ENCODE measurements at places on chromosomes 7 and 10.

GRCh38 chr7:115368998-115369397 lies 447.1 kb downstream of the MDFIC start:
- no peak for DNase-seq

DNA sequence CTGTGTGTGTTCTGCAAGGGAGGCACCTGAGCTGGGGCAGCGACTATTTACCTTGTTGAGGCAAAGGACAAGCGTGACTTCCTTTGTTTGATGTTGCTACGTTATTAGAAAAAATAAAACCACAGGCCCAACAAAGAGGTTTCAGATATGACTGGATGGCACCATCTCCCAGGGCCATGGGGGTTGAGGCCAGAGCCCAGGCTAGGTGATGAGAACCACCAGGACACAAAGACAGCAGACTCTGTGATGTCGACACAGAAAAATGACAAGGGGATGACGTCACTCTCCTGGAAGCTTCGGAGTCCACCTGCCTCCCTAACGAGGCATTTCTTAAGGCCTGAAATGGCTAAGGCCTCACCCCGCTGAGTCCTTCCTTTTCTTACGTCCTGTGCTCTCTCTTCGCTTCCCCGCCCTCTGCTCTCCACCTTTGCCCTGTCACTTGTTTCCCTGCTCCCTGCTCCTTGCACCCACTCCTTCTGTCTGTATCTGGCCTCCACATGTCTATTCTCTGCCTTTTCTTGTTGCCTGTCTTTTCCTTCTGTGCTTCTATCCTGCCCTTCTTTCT lies 83.0 kb upstream of the ADRB1 start:
- DNase-seq: no peak

GRCh38 chr7:150734254-150734653 lies 3.0 kb upstream of the GIMAP5 start:
- DNase-seq: no peak

DNA sequence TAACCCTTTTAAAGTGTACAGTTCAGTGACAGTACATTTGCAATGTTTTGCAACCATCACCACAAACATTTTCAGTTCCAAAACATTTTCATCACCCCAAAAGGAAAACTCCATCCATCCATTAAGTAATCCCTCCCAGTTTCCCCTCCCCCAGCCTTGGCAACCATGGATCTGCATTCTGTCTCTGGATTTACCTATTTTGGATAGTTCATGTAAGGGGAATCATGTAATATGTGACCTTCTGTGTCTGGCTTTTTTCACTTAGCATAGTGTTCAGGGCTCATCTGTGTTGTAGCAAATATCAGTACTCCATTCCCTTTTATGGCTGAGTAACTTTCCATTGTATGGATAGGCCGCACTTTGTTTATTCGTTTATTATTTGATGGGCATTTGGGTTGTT lies 13.0 kb downstream of the PALD1 start:
- no peak for DNase-seq

GRCh38 chr10:113856563-113856962 lies 2.1 kb downstream of the NHLRC2 start:
- no peak for DNase-seq
